Activated CD4-positive, alpha-beta T cell treated with anti-CD3 and anti-CD28 coated beads, Interleukin-2, amount 50 U/mL, for 48 hours (primary cell): ENCODE measurements at places on chromosomes 4 and X.

- DNase-seq = no peak
Measured at GRCh38 chr4:176383273-176384077, 63.7 kb downstream of the SPCS3 start.

GRCh38 chr4:73404457-73404856 is 370 bp downstream of the ALB start:
- no peak for DNase-seq

DNA sequence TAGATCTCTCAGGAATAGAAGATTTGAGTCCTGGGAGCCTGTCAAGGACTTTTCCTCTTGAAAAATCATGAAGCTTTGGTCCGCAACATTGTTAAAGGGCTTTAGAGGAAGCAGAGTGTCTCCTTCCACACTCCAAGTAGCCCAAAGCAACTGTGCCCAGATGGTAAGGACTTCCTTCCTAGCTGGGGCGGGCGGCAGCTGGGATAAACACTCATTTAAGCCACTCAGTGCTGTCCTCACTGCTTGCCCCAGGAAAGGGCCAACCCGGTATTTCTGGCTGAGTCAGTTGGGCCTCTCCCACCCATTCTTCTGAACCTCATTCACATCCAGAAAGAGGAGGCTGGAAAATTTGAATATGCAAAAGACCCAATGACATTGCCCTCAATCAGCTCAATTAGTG is 144.3 kb downstream of the CHIC2 start:
- DNase-seq = peak; percentile 19

DNA sequence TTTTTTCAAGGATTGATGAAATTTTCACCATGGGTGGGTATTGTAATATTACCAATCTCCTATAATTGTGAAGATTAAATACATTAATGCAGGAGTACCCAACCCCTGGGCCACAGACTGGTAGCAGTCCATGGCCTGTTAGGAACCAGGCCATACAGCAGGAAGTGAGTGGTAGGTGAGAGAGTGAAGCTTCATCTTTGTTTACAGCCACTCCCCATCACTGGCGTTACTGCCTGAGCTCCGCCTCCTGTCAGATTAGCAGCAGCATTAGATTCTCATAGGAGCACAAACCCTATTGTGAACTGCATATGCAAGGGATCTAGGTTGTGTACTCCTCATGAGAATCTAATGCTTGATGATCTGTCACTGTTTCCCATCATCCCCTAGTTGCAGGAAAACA is 15.1 kb downstream of the RAPGEF2 start:
- no peak for DNase-seq

DNA sequence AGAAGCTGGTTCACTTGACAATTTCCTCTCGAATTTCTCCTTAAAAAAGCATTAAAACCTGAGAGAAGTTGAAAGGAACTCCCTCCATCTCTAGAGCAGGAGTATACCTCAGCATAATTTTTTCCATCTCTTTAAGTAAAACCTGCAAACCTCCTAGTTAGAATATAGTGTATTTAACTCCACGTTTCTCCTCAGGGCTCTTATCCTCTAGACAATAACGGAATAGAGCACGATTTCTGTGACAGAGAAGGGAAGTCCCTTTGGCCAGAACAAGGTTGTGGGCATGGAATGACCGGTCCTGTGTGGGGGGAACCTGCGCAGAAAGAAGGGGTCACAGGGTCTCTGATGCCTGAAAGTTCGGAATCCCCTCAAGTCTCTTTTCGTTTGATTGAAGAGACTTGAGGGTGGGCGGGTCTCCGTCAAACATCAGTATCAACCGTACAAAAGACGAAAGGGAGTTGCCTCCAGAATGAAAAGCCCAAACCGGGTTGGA is 697 bp downstream of the ZNF280C start:
- DNase-seq = no peak

DNA sequence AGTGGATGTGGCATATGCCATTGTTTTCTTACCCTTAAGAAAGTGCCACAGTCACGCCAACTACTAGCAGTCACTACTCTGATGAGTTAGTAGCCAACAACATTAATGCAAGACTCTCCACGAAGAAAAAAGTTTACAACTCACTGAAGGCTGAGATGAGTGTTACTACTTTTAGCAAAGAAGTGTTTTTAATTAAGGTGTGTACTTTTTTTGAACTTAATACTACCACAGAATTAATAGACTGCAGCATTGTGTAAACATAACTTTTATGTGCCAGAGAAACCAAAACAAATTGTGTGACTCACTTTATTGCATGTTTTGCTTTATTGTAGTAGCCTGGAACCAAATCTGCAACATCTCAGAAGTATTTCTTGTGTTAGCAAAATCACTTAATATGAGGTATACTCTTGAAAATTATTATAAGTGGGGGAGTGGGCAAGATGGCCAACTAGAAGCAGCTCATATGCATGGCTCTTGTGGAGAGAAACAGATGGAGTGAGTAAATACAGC is 2.2 kb upstream of the UGT2B4 start:
- DNase-seq = no peak

DNA sequence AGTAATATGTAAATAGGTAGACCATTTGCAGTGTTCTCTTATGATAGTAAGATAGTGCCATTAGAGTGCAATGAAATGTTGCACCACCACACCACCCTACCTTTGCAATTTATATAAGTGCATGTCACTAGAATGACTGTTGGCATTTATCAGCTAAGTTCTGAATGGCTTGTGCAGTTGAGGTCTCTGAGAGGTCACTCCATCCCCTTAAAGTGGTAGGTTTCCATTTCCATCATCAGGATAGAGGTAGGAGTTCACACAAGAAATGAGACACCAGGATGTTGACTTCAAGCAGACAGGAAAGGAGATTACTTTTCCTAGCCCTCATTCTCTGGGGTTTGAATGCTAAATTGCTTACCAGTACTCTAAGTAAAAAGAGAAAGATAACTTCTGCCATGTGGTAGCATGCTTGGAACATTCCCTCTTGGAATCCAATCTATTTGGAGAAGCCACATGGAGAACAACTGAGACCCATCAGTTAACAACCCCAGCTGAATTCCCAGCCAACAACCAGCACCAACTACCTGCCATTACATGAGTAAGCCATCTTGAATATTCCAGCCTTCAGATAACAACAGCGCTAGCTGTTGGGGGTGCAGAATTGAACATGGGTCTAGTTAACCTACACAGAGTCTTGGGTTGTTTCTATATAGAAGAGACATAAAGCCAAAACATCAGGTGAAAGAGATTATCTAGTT is 6.7 kb upstream of the LRBA start:
- no peak for DNase-seq

- DNase-seq = no peak
Measured at GRCh38 chr4:113560579-113560978, 201.0 kb downstream of the CAMK2D start.

DNA sequence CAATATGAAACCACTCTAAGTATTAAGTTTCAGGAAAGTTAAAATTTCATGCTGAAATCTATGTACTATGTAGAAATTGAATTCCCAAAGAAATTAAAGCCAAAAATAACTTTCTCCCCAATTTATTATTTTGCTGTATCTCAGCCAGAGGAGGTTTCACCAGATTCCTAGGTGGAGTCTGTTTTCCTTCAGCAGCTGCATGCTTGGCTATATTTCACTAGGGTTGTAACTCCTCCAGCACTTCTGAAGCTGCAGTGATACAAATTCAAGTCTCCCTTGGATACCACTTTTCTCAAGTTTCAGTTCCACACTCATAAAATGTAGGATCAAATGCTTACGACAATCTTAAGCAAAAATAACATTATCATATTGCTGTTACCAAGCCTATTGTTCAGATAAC is 41.2 kb upstream of the ZC4H2 start:
- no peak for DNase-seq

GRCh38 chr4:25223802-25224375 is 9.9 kb upstream of the PI4K2B start:
- peak; percentile 17 for DNase-seq

DNA sequence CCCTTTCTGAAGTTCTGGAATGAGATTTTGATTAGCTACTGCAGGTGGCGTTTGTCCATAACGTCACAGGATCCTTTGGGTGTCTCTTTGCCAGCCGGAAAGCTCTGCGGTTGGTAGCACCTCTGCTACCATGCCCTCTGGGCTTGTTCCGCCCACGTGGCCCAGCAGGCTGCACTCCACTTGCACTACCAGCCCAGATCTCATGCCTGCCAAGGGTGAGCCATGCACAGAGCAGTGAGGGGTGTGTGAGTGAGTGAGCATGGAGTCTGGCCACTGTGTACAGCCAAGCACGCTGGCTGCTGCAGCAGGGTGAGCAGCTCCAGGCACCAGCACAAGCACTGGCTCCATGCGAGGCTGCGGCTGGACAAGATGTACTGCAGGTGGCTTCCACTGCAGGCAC is 6.6 kb upstream of the HNRNPD start:
- DNase-seq = no peak

- no peak for DNase-seq
Measured at GRCh38 chrX:42704454-42704853, 73.5 kb downstream of the PPP1R2C start.

DNA sequence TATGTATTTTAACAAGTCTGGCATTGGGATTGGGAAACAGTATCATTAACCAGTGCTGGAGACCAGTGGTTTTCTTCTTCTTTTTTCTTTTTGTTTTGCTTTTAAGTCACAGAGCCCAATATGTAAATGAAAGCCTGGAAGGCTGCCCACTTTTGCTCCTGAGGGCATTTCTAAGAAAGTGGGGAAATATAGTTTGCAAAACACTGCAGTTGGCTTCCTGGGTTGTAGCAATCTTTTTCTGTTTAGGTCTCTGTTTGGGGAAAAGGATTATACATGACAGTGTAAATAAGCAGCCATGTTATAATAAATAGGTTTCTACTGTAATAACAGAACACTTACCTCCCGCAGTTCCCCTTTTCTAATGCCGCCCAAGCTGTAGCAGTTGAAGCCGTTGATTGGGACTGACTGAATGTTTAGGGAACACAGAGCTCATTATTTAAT is 105.5 kb downstream of the TMEM164 start:
- DNase-seq = no peak

GRCh38 chr4:44493924-44494323 is 45.3 kb upstream of the KCTD8 start:
- no peak for DNase-seq

DNA sequence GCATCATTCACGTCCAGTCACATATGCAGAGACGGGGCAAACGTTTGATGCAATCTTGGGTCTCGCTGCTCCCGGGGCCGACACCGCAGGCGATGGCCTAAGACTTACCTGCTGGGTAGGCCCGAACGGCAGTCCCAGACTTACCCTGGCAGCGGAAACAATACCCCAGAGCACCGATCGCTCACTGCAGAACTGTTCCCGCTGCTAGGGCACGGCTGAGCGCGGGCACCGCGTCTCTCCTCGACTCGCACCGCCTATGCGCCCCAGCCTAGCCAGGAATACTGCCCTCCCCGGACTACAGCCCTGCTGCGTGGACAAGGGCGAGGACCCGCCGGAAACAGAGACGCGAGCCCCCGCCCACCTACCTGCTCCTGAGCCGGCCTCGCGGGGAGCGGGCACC is 86.2 kb downstream of the HPRT1 start:
- no peak for DNase-seq

GRCh38 chr4:125827696-125828052 is 512.9 kb downstream of the FAT4 start:
- DNase-seq = no peak

DNA sequence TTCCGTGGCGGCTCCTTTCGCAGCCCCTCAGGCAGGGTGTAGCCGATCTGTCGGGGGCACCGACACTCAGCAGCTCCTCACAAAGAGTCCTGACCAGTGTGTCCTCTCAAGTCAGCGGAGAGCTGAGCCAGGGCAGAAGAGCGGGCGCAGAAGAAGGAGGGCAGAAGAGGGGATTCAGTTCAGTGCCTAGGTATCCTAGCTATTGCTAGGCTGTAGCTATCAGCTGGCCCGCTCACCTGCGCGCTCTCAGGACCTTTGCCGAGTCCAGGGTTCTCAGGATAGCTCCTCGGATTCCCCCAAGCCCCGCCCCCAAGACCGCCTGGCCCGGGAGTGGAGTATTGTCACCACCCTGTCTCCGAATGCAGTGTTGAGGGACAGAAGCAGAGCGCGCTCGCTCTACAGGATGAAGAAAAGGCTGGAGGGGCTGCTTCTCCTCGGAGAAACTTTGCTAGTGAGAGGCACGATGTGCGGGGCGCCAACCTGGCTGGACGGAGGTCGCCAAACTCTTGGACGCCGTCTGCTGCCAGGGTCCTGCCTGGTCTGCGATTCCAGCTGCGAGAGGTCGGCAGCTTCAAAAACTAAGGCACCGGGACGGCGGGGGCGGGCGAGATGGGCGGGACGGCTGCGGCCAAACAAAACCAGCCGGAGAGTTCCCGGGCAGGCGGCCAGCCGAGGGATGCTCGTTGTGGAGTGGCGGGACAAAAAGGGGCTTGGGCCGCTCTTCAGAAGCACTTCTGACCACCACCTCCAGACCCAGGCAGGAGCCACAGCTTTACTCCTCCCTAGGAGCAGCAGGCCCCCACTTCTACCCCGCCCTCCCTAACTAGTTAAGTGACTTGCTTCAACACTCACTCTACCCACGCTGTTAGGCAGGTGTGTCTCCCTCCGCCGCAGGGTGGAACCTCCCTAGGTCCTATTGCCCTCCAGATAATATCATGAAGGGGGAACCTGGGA is at the start of gene XKRX:
XKRX (minus strand) TSS at position 258 of the 954 bp plus-strand sequence. CDS start 613 bp downstream, outside the sequence.
- DNase-seq = peak; percentile 43

GRCh38 chr4:188289531-188290125 is 150.4 kb downstream of the TRIML1 start:
- DNase-seq = no peak

DNA sequence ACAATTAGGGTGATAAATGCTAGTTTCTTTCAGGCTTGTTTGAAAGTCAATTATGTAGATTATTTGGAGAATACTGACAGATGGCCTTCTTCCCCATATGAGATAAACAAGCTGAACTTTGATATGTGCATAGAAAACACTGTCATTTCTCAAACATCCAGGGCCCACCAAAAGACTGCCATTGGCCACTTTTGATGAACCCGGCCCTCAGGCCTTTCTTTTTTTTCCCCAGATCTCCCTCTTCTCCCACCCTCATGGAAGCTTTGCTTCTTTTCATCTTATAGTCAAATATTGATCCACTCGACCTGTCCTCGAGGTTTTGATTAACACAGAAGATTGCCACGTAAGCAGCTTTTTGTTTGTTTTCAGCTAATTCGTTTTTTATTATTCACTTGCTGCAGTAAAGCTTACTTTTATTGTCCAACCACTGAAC is 377.4 kb downstream of the SMARCA1 start:
- DNase-seq = no peak

- no peak for DNase-seq
Measured at GRCh38 chr4:141885112-141885511, 248.7 kb downstream of the IL15 start.
